Naive thymus-derived CD8-positive, alpha-beta T cell (primary cell): ENCODE measurements at places on chromosomes 4 and X. TPM values are rescaled to one million over a fixed set of nuclear protein-coding genes. Genes with fewer than 3 reads are reported as not detected.

TMEM156 gene
- polyA plus RNA-seq, result 21.5 TPM

NLGN3 gene
- 0.06 TPM for polyA plus RNA-seq

PRRG1 gene
- not detected for polyA plus RNA-seq

QRFPR gene
- polyA plus RNA-seq, result not detected

CPZ gene
- polyA plus RNA-seq, result not detected

CRMP1 gene
- polyA plus RNA-seq, result not detected

GRK4 gene
- polyA plus RNA-seq, result 1.5 TPM

SLC2A9 gene
- 0.92 TPM for polyA plus RNA-seq

CLTRN gene
- polyA plus RNA-seq, result 0.71 TPM

CCDC120 gene
- 1.7 TPM for polyA plus RNA-seq

FGG gene
- not detected for polyA plus RNA-seq

TACR3 gene
- not detected for polyA plus RNA-seq

PABPC1L2B gene
- polyA plus RNA-seq, result not detected

SOWAHB gene
- polyA plus RNA-seq, result not detected

DRD5 gene
- polyA plus RNA-seq, result not detected

COL25A1 gene
- polyA plus RNA-seq, result not detected

F9 gene
- not detected for polyA plus RNA-seq

UVSSA gene
- 1.9 TPM for polyA plus RNA-seq

RIPPLY1 gene
- polyA plus RNA-seq, result not detected

GPR50 gene
- polyA plus RNA-seq, result not detected

CSAG1 gene
- polyA plus RNA-seq, result not detected

SLITRK2 gene
- not detected for polyA plus RNA-seq

EPGN gene
- polyA plus RNA-seq, result not detected

GDPD2 gene
- polyA plus RNA-seq, result not detected

PRRG3 gene
- not detected for polyA plus RNA-seq

TRO gene
- 1.2 TPM for polyA plus RNA-seq

GPR119 gene
- polyA plus RNA-seq, result not detected

IL2 gene
- polyA plus RNA-seq, result not detected

TTC29 gene
- polyA plus RNA-seq, result not detected

SPANXN4 gene
- polyA plus RNA-seq, result not detected

TGIF2LX gene
- polyA plus RNA-seq, result not detected

SOWAHD gene
- 1.1 TPM for polyA plus RNA-seq

USP9X gene
- 23.9 TPM for polyA plus RNA-seq

VCX gene
- polyA plus RNA-seq, result not detected

USP17L17 gene
- not detected for polyA plus RNA-seq

TSPAN6 gene
- polyA plus RNA-seq, result 5.4 TPM

ATP2B3 gene
- polyA plus RNA-seq, result not detected

RENBP gene
- polyA plus RNA-seq, result 0.49 TPM

ARHGEF6 gene
- 76.4 TPM for polyA plus RNA-seq

MAGEB2 gene
- not detected for polyA plus RNA-seq
